Activated naive CD8-positive, alpha-beta T cell treated with anti-CD3 and anti-CD28 coated beads, Interleukin-2, amount 50 U/mL, for 24 hours (primary cell): ENCODE measurements at places on chromosomes 1 and 21.

DNA sequence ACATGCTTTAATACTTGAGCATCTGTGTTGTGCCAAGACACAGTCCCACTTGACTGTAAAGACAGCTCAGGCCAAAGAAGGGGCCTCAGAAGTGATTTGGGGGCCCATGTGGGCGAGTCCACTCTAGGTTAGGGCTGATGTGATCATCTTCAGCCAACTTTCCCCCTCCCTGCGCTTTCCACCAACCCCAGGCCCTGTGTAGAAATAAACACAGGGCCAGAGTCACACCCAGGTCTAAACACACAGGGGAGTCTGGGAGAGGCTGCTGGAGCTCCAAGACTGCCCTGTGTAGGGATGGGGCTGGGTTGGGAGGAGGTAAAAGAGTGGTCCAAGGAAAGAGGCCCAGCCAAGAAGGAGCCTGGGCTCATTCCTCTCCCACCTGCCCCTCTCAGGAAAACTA is 2.5 kb upstream of the WNT2B start:
- DNase-seq = no peak

DNA sequence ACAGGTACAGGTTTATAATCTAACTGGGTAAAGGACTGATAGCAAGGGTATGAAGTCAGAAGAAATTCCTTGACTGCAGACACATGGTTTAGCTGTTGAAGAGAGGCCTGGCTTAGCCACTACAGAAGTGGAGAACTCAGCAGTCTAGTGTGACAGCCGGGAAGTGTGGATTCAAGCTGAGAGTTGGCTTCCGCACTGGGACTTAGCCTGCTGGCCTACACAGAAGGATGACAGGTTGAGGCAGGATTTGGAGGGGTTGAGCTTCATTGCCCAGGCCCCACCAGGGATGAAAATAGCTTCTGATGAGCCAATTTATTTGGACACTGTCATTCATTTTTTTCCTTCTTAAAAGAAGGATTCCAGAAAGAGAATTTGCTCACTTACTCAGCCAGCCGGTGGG is 284.4 kb downstream of the PCP4 start:
- DNase-seq = no peak

- DNase-seq = no peak
Measured at GRCh38 chr1:236468625-236469024, 55.2 kb upstream of the LGALS8 start.

DNA sequence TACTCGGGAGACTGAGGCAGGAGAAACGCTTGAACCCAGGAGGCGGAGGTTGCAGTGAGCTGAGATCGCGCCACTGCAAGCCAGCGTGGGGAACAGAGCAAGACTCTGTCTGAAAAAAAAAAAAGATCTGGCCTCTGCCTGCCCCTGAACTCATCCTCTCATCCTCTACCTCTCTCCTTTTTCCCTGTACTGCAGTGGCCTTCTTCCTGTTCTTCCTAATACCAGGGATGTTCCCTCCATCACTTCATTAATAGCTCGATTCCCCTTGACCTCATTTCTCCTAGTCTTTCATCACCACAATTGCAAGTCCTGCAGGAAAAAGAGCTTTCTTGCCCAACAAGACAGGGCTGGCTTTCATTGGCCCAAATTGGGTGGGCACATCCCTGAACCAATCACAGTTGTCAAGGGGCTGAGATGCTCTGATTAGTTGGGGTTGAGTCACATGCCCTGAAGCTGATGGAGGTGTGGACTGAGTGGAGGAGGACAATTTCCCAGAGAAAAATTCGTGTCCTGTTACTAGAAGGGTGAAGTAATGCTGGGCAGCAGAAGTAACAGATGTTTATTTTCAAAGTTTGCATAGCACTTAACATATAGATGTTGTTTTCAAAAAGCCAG is 86.8 kb upstream of the PUM1 start:
- DNase-seq = no peak

DNA sequence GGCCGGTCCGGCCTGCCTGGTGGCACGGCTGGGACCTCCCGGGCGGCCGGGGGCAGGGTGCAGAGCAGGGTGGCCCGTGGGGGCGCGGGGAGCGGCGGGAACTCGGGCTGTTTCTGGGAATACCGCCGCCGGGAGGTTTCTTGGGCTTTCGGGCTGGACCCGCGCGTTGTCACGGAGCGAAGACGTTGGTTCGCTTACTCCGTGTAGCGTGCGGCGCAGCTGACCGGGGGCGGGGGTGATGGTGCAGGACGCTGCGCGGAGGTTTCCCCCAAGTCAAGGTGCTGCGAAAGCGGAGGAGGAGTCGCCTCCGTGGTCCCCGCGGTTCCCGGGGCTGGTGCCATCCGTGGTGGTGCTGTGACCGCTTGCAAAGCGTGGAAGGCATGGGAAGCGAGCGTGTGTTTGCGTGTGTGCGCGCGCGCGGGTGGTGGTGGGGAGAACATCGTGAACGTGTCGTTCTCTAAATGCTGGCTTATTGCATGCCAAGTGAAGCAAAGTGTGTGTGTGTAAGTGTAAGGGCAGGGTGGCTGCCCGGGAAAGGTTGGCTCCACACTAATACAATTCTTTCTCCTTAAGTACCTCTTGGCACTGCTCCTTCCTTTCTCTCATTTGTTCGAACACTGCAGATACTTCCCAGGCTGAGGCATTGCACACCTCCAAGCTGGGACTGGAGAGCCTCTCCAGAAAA is 1.1 kb downstream of the RYR2 start:
- DNase-seq = no peak

- no peak for DNase-seq
Measured at GRCh38 chr1:7648761-7649384, 122.2 kb upstream of the VAMP3 start.

- no peak for DNase-seq
Measured at GRCh38 chr1:61051719-61052394, 30.5 kb upstream of the NFIA start.

GRCh38 chr1:84603223-84603622 is 29.0 kb upstream of the CTBS start:
- no peak for DNase-seq

- no peak for DNase-seq
Measured at GRCh38 chr1:229254910-229255541, 15.9 kb upstream of the RAB4A start.

DNA sequence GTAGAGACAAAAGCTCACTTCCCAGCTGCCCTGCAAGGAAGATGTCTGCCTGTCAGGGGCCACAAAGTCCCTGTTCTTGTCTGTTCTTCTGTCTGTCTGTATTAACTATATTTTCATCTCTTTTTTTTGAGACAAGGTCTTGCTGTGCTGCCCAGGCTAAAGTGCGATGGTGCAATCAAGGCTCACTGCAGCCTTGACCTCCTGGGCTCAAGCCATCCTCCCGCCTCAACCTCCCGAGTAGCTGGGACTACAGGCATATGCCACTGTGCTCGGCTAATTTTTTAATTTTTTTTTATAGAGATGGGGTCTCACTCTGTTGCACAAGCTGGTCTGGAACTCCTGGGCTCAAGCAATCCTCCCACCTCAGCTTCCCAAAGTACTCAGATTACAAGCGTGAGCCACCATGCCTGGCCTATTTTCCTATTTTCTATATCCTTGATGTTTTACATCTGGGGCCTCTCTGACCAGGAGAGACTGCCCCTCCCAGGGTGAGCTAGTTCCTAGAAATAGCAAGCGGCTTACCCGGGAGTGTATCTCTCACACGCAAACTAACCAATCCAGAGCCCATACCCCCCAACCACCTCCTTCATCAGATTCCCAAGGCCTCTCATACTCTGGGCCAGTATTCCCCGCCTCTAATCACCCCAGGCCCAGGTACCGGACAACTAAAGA is 5.4 kb upstream of the KLHDC7A start:
- DNase-seq = no peak

- DNase-seq = no peak
Measured at GRCh38 chr1:74271503-74271902, 36.3 kb downstream of the TNNI3K start.

GRCh38 chr1:154431586-154432373 is 26.6 kb downstream of the IL6R start:
- DNase-seq = peak; percentile 44

- no peak for DNase-seq
Measured at GRCh38 chr1:57033222-57034001, 67.6 kb upstream of the C8B start.

GRCh38 chr1:247370786-247371732 is 39.4 kb upstream of the ZNF496 start:
- no peak for DNase-seq

DNA sequence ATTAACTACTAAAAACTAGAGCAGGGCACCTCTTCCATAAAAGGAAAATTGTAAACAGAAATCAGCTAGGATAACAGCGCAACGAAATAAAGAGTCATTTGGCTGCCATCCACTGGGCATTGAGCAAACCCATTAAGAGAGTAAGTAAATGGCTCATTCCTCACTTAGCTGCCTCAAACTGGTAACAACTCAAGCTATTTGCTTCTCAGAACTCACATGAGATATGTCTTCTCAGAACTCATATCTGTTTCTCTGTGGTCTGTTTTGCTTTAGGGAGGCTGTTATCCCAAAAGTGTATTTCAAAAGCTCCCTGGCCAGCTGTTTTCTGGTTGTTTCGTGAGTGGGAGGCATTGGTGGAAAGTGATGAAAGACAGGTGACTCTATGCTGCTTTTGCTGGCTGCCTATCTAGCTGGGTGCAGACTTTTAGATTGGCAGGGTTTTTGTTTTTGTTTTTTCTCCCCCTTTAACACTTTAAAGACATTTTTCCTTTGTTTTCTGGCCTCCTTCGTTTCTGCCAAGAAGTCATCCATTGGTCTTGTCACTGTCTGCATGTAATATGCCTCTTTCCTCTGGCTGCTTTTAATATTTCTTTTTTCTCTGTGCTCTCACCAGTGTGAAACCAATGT is 269.2 kb upstream of the RGS18 start:
- no peak for DNase-seq

DNA sequence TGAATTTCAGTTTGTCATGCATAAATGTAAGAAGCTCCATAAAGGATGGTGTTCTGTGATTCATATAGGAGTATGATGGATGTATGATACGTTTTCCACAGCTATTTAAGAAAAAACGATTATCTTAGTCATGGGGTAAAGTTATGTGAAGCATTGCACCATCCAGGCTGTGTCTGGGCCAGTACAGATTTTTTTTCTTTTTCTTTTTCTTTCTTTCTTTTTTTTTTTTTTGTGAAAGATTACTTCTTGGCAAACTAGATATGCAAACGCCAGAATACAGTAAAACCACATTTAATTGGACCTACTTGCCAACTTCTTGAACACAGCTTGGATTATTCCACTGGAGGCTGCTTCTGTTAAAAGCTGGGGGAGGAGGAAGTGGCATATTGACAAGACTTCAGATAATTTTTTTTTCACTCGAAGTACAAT is 14.9 kb downstream of the ZBTB18 start:
- no peak for DNase-seq

DNA sequence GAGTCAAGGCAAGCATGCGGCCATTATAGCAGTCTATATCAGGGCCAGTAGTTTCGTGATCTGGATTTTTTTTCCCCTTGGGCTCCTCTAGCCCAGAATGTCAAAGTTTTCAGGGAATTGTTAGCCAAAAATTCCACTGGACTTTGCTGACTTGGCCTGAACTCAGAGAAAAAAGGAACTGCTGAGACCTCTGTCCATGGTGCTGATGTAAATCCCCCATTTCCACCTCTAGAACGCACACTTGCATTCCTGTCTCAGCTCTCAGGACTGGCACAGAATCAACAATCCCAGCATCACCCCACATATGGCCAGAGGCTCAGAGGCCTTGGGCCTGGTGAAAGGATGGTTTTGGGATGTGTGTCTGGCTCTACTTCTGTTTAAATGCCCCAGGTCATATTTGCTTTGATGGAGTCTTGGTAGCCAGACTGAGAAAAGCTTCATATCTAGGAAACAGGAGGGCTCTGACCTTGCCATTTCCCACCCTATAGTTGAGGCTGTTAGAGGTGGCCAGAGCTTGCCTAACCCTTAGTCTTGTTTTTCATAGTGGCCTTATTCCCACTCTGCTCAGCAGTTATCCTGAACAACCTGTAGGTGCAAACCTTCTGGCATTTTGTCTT is 16.9 kb upstream of the EFCAB14 start:
- no peak for DNase-seq

- DNase-seq = no peak
Measured at GRCh38 chr1:48701445-48701844, 75.2 kb downstream of the BEND5 start.

GRCh38 chr1:188822248-188822647 is 1655.4 kb downstream of the BRINP3 start:
- no peak for DNase-seq

- no peak for DNase-seq
Measured at GRCh38 chr1:218985424-218985984, 188.2 kb upstream of the LYPLAL1 start.

GRCh38 chr1:95953015-95953414 is 719.0 kb downstream of the RWDD3 start:
- no peak for DNase-seq

DNA sequence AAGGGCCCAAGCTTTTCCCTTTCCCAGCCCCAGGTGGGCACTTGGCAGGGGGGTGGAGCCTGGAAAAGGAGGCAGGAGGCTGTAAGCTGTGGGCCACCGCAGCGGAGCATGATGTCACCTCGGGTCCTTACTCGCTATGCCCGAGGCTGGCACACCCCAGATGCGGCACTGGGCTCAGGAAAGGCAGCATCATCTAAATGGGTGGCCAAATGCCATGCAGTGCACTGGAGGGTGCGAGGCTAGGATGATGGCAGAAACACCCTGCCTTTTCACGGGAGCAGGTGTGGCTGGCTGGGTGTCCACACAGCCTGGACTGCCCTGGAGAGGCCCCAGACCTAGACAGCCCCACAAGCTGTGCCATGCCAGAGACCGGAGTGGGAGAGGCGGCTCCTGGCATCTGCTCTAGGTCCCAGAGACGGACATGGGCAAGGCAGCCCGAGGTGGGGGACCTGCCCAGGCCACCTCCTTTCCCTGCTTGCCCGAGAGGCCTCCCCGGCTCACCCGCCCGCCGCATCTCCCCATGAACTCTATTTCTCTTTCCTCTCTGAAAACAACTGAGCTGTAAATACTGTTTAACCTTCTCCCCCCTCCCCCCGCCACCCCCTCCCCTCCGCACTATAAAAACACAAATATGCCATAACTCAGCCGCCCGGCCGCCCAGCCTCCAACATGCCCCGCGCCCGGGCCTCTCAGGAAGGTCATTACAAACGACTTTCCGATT is 124.7 kb downstream of the CASZ1 start:
- no peak for DNase-seq

DNA sequence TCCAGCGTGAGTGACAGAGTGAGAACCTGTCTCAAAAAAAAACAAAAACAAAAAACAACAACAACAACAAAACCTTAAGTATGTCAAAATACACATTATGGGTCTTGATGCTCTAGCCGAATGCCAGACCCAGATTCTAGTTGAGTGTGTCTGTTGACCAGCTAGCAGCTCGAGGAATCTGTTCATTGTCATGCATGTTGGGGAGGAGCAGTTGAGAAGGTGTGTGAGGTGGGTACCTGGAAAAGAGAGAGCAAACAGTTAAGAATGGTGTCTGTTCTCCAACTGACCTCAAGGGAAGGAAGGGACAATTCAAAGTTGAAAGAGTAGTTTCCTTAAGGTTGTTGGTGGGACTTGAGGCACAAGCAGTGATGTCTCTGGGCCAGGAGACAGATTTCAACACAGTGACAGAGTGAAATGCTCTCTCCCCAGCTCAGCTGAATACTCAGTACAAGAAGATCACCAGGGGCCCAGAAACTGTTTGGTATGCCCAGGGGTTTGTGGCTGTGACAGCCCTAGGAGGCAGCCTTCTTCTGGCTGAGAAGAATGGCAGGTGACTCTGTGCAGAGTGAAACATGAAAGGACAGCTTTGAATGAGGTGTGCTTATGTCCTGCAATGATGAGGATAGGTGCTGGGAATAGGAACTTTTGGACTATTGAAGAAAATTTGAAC is 14.4 kb upstream of the POU2F1 start:
- DNase-seq = no peak

GRCh38 chr1:115063228-115063901 is 25.9 kb downstream of the TSPAN2 start:
- peak; percentile 15 for DNase-seq

- DNase-seq = no peak
Measured at GRCh38 chr1:83990734-83991133, 8.2 kb downstream of the TTLL7 start.
